ENCODE measurements at places on chromosomes 13 and 19. TPM values are rescaled to one million over a fixed set of nuclear protein-coding genes. Genes with fewer than 3 reads are reported as not detected.
A peak's percentile ranks its signal among the peaks of the same experiment; 100 is the strongest.

DNA sequence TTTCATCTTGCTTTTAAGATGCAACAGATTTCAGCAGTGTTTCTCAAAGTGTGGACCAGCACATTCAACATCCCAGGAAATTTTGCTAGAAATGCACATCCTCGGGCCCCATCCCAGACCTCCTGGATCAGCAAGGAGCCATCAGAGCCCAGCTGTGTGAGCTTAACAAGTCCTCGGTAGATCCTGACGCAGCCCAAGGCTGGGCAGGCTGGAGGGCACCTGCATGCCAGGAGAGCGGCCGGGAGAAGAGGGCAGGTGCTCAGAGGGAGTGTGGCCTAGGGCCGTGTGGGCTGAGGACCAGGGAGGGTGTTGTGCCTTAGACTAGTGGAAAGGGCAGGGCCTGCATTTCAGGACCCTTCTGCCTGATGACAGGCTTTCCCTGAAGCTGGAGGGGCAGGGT, 2.2 kb upstream of the MCF2L start:
- H3K4me1 ChIP-seq, result peaks cover 18% of the 10 kb centered on the region
- no peak overlapping the region for H3K4me3 ChIP-seq
- no peaks in the 10 kb centered on the region for H3K36me3 ChIP-seq
- no peak for DNase-seq
- no peaks in the 10 kb centered on the region for H3K27me3 ChIP-seq

DNA sequence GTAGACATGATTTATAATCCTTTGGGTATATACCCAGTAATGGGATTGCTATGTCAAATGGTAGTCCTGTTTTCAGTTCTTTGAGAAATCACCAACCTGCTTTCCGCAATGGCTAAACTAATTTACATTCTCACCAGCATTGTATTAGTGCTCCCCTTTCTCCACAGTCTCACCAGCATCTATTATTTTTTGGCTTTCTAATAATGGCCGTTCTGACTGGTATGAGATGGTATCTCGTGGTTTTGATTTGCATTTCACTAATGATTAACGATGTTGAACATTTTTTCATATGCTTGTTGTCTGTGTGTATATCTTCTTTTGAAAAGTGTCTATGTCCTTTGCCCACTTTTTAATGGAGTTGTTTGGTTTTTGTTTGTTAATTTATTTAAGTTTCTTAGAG, 165.1 kb downstream of the PDS5B start:
- no peak overlapping the region for H3K4me3 ChIP-seq
- no peak for DNase-seq
- H3K27me3 ChIP-seq, result no peaks in the 10 kb centered on the region
- no peak overlapping the region for H3K27ac ChIP-seq

GRCh38 chr19:15498156-15498858, 10.0 kb upstream of the CYP4F22 start:
- no peaks in the 10 kb centered on the region for H3K4me1 ChIP-seq
- no peak for DNase-seq
- no peaks in the 10 kb centered on the region for H3K27me3 ChIP-seq
- no peak overlapping the region for H3K27ac ChIP-seq

GRCh38 chr19:9061879-9062278, 25.0 kb upstream of the OR1M1 start:
- no peak overlapping the region for H3K27ac ChIP-seq
- H3K4me3 ChIP-seq, result no peak overlapping the region
- no peaks in the 10 kb centered on the region for H3K27me3 ChIP-seq
- DNase-seq, result no peak
- no peaks in the 10 kb centered on the region for H3K4me1 ChIP-seq

DNA sequence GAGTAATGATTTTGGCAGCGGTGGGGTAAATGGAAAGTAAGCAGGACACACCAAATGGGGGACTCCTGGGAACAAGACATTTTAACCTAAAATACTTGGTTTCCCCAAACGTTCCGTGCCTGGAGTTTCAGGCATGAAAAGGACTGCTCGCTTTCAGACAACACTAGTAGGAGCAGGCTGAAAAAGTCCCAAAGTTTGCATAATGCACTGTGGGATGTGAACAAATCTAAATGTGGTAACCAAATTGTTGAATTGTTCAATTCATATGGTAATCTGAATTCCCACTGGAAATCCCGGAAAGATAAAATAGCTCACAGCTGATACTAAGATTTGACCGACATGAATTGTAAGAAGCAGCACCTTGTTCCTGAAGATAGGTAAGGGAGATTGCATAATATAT, 467.2 kb upstream of the ARGLU1 start:
- H3K27me3 ChIP-seq, result no peaks in the 10 kb centered on the region
- no peak overlapping the region for H3K4me3 ChIP-seq
- no peaks in the 10 kb centered on the region for H3K4me1 ChIP-seq
- H3K27ac ChIP-seq, result no peak overlapping the region

GRCh38 chr19:58492265-58492664, 16.1 kb downstream of the ZNF446 start:
- no peaks in the 10 kb centered on the region for H3K36me3 ChIP-seq
- no peaks in the 10 kb centered on the region for H3K27me3 ChIP-seq
- no peak for DNase-seq
- H3K27ac ChIP-seq, result no peak overlapping the region
- peaks cover 7% of the 10 kb centered on the region for H3K4me1 ChIP-seq

TRPC4 gene
- not detected for total RNA-seq

DNA sequence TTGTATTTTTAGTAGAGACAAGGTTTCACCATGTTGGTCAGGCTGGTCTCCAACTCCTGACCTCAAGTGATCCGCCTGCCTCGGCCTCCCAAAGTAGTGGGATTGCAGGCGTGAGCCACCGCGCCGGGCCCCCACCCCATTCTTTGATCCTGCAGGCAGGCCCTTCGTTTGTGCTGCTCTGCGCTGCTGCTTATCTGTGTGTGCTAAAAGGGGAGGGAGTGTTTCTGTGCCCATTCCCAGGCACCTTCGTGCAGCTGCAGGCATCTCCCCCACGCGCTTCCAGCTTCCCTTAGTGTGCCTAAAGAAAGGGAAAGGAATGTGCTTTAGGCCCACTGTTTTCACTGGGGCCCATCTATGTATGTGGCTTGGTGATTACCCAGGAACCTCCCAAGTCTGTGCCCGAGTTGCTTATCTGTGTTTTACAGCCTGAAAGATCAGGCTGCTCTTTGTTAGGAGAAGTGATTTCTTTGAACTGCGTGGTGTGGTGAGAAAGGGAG, 27.2 kb downstream of the EPN1 start:
- H3K36me3 ChIP-seq, result no peaks in the 10 kb centered on the region
- no peak for DNase-seq
- no peaks in the 10 kb centered on the region for H3K27me3 ChIP-seq
- no peaks in the 10 kb centered on the region for H3K4me1 ChIP-seq
- no peak overlapping the region for H3K27ac ChIP-seq

GRCh38 chr19:20611866-20612265, 46.3 kb upstream of the ZNF737 start:
- H3K27ac ChIP-seq, result no peak overlapping the region
- no peak overlapping the region for H3K4me3 ChIP-seq
- no peaks in the 10 kb centered on the region for H3K4me1 ChIP-seq
- no peak for DNase-seq
- no peaks in the 10 kb centered on the region for H3K27me3 ChIP-seq
- H3K36me3 ChIP-seq, result no peaks in the 10 kb centered on the region

- peak within 1 kb of the TSS; percentile 42 for H3K4me3 ChIP-seq
- H3K27ac ChIP-seq, result peak within 1 kb of the TSS; percentile 66
- H3K27me3 ChIP-seq, result no peaks in the 10 kb centered on the region
- H3K4me1 ChIP-seq, result peaks cover 5% of the 10 kb centered on the region
- peak; percentile 40 for DNase-seq
- no peaks in the 10 kb centered on the region for H3K36me3 ChIP-seq
These were observed at the start of gene ZNF154 for GRCh38 chr19:57708641-57709361. Gene ZNF154, minus strand, starts transcription at chr19:57709204. Its CDS starts 233 bp downstream, at chr19:57708971.

BICRA gene
- 32.9 TPM for total RNA-seq
